ENCODE measurements at places on chromosomes 4 and X. TPM values are rescaled to one million over a fixed set of nuclear protein-coding genes. Genes with fewer than 3 reads are reported as not detected.

DNA sequence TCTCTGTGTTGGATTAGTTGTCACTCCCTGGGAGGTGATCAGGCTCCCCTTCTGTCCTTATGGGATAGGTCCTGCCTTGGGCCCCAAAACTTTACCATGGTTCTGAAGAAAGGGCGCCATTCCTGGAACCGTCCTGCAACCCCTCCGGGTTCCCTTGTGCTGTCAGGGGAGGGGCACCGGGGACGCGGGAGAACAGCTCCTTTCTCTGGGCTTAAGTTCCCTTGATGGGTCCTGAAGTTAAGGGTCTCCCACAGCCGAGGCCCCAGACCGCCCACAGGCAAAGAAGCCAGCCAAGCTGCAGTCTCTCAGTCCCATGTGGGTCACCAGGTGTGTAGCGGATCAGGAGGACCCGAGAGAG, 44.8 kb downstream of the UGT2A3 start:
- DNase-seq: no peak

CYLC1 gene
- 0.31 TPM for total RNA-seq

COPS4 gene
- total RNA-seq: 155 TPM

CT47B1 gene
- total RNA-seq: not detected

DNA sequence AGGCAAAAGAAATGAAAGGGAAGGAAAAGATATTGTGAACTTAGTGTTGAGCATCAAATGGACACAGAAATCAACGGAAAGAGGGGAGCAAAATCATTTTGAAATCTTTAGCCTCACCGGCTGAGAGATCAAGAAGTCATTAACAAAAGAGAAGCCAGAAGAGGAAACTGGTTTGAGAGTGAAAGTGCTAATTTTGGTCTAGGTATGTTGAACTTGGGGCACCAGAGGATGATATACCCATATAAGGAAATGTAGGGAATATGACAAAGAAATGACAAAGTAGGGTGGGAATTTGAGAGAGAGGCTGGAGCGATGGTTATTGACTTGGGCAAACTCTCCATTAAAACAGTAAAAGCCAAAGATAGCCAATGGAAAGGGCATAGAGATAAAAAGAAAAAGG, 183.4 kb upstream of the ATOH1 start:
- no peak for DNase-seq

- no peak for DNase-seq
Measured at GRCh38 chr4:57190601-57191481, 80.7 kb upstream of the IGFBP7 start.

SYN1 gene
- total RNA-seq: 17.5 TPM

DNA sequence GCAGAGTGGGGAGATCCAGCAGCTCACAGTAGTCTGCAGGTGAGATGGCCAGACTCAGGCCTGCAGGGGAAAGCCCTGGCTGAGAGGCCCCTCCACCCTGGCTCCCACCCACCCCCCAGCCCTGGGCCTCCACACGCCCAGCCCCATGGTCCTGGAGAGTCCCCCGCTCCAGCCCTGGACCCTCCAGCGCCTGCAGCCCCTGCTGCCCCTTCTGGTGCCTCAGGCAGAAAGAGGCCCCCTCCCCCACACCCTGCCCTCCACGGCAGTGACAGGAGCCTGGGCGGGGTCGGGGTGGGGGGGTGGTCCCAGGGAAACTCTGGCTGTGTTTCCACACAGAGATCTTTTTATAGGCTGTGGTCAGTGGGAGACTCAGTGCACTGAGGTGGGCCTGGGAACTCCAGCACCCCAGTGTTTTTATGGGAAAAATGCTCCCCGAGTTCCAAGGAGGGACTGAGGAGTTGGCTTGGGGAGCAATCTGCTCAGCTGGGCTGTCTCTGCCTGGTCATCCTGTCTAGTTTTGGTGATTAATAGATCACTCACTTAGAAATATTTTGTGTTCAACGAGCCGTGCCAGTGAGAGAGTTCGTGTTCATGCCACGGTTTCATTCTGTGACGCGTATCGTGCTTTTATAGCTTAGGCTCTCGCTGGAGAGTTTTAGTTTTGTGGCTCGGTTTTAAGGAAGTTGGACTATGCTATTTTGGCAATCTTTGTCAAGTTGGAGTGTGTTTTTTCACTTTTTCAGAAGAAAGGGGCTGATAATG, 53.1 kb upstream of the HGFAC start:
- DNase-seq: no peak

DNA sequence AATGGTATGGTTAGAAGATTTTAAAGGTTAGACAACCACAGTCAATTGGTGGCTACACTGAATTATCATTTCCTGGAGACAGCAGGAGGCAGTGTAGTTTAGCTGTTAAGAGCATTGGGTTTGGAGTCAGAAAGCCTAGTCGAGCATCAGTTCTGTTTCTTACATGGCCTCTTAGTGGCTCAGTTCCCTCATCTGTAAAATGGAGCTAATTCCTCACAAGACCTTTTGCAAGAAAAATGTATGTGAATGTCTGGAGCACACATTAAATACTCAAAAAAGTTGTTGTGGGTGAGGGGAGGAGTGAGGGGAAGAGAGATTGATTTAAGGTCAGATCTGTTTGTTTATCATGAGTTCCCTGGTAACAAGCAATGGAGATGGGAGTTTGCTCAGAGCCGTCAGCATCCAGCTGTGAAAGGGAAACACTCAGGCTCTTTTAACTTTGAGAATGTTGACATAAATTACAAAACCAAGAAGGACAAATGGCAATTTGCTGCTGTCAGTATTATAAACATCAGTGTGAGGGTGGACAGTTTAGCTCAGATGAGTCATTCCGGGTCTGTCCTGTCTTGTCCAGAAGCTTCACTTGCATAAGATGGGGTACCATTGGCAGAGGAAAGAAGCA, 98.2 kb upstream of the PGRMC2 start:
- no peak for DNase-seq

- DNase-seq: no peak
Measured at GRCh38 chr4:80180743-80181142, 16.6 kb upstream of the PRDM8 start.

DNA sequence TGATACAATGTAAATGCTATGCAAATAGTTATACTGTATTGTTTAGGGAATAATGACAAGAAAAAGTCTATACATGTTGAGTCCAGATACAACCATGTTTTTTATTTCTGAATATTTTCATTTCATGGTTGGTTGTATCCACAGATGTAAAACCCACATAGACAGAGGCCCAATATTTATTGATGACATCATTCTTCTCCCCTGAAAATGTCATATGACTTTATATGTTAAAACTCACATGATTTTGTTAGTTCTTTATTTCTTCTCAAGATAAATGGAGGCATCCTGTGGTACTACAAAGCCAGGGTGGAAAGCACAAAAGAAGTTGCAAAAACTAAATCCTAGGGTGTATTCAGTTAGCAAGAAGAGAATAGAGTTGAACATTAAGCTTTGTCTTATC, 149.3 kb upstream of the GLRA2 start:
- DNase-seq: no peak

MTMR8 gene
- 3.6 TPM for total RNA-seq

- no peak for DNase-seq
Measured at GRCh38 chr4:165991325-165992180, 118.5 kb downstream of the TLL1 start.

- no peak for DNase-seq
Measured at GRCh38 chrX:149370097-149370496, 135.0 kb downstream of the IDS start.
